ENCODE measurements at places on chromosomes 3 and 15.

GRCh38 chr15:73962433-73962832, 29.7 kb downstream of the STOML1 start:
- DNase-seq = no peak

GRCh38 chr3:171320750-171321558, 139.3 kb downstream of the TNIK start:
- no peak for DNase-seq

DNA sequence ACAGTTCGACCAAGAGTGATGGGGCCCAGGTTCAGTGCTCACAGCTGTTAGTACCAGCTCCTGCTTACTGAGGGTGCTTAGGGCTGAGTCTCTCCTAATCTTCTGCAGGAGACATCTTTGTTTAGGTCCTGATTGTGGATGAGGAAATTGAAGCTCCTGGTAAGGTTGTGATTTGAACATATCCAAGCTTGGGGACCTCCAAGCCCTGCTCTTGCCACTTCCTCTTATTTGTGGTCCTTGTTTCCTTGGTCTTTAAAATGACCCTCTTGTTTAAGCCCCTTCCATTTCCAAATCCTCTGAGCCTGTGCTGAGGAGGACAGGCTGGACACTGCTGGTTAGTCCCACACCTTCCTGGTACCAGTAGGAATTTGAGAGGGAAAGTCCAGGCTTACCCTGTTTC, 87.0 kb downstream of the EEFSEC start:
- DNase-seq = no peak

DNA sequence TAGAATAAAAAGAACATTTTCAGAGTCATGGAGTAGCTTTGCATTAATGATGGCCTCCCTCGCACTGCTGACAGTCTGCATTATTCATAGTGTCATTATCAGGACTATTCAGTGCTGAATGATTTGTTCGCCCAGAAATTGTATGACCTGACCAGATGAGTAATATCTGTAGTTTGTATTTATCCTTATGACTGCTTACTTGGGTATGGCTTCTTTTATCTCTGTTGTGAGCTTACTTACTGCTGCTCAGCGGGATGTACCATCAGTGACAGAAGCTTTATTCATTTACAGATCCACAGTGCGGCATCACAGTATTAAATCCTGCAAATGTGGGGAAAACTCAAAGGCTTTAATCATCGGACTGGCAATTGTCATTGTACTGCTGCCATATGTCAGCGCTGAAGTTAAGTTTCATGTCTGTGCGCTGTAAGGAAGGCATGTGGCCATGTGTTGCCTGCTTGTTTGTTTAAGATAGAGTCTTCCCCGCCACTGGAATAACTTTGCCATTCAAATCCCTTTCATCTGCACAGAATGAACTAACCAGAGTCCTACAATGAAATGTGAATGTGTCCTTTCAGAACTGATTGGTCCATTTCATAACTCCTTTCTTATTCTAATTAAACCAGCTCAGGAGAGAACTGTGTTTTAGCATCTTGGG, 262.2 kb downstream of the CHL1 start:
- DNase-seq = no peak

DNA sequence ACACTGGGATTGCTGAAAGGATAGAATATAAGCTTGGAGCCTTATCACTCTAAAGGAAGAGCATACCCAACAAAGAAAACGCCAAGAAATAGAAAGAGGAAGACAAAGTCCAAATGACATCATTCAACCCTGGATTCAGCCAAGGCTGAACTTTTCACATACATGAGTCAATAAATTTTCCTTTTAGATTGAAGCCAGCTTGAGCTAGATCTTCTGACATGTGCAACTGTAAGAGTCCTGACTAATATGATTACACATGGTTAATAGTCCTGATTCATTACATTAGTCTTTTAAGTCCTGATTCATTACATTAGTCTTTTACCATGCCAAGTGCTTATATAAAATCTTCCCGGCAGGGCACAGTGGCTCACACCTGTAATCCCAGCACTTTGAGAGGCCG, 13.6 kb upstream of the DENND6A start:
- DNase-seq = no peak

- no peak for DNase-seq
These were observed 48.7 kb downstream of the KLHL6 start for GRCh38 chr3:183506674-183507320.

DNA sequence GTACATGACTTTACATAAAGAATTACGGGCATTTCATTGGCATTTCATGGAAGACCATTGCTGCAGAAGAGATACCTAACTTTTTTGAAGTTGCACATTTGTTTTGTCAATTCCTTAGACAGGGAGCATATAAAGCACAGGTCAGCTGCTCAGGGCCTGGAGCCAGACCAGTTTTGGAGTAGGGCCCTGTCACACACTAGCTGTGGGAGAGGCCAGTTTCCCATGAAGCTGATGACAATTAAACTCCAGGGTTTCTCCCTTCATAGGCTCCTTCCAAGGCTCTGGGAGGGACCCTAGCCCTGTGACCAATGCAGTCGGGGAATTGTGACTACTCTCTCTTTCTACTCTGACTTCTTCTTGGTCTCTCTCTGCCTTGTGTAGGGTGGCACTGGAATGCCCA, 107.3 kb upstream of the SELENOK start:
- no peak for DNase-seq

GRCh38 chr15:43975770-43976169, 149.0 kb downstream of the WDR76 start:
- DNase-seq = no peak

DNA sequence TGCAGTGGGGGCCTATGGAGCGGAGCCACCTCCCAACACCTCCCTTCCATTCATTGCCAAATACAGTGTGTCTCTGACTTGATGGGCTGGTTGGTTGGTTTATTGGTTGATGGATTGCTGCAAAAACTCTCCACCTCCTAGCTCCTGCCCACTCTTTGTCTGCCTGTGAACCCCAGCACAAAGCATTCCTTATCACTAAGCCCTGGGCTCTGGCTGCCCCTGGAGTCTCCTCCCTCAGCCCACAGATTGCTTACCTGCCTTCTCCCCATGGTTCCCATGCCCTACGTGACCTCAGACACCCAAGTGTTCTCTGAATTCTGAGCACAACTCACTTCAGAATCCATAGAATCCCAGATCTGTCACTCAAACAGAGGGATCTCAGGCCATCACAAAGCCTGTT, 139.1 kb upstream of the TPM1 start:
- no peak for DNase-seq

- no peak for DNase-seq
These were observed 75.4 kb upstream of the ZNF385D start for GRCh38 chr3:21826416-21826815.

GRCh38 chr3:7292362-7292761, 431.4 kb downstream of the GRM7 start:
- DNase-seq = no peak

- DNase-seq = no peak
These were observed 13.2 kb upstream of the SLC2A2 start for GRCh38 chr3:171039674-171040073.

DNA sequence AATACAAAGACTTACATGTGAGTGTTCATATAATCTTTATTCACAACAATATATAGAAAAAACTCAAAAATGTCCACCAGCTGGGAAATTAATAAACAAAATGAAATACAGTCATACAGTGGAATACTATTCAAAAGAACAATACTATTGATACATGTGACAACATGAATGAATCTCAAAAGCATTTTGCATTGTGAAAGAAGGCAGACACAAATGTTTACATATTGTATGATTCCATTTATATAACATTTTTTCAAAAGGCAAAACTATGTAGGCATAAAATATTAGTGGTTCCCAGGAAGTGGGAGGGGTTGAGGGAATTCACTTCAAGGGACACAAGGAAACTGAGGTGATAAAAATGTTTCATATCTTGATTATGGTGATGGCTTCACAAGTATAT, 303.2 kb downstream of the CTNNB1 start:
- no peak for DNase-seq

DNA sequence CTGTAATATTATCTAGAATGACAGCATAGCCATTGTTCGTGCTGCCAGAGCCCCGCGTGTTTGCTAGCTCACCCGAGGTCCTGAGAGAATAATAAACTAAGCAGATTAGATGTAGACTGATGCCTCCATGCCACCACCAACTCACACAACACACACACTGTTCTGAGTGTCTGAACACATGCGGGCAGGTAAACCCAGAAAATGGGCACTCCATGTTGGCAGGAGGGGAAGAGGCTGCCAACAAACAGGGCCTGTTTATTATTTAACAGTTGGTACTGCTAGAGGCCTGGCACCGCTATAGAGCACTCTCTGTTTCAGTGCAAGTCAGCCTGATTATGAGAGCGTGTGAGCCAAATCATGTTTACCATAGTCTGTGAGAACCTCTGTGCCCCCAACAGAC, 299.0 kb downstream of the ZBTB20 start:
- DNase-seq = no peak

DNA sequence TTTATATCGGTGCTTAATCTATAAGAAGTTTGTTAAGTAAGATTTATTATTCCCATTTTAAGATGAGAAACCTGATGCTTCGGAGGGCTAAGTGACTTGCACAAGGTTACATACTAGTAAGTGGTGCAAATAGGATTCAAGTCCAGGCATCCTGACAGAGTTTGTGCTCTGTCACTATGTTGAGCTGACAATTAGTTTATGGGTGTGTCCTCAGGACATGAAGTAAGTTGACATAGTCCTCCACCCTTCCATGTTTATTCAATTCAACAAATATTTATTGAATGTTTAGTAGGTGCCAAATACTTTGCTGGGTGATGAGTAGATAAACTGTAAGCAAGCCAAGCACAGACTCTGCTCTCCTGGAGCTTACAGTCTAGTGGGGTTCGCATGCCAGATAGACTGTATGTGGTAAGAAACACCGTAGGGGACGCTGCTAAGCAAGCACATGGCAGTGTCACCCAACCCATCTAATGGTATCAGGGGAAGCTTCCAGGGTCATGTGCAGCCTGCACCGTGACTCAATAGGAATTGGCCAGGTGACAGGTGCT, 342.7 kb upstream of the SATB1 start:
- no peak for DNase-seq

DNA sequence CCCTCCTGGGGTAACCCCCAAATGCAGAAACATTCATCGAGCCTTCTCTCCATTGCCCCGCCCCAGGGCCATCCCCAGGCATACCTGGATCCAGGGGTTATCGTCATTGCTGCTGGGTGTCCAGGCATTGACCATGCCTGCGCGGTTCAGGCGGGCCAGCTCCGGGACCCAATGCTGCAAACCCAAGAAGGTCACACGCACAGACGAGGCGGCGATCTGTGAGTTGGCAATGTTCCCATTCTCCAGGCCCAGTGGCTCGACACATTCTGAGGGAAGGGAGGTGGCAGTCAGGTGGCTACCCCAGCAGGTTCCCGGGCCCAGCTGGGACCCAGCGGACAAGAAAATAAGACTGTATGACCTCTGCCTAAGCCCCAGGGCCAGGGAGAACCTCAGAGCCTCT, 6.1 kb downstream of the MFGE8 start:
- no peak for DNase-seq

- peak; percentile 10 for DNase-seq
These were observed 67.2 kb upstream of the SIAH2 start for GRCh38 chr3:150830094-150830681.

DNA sequence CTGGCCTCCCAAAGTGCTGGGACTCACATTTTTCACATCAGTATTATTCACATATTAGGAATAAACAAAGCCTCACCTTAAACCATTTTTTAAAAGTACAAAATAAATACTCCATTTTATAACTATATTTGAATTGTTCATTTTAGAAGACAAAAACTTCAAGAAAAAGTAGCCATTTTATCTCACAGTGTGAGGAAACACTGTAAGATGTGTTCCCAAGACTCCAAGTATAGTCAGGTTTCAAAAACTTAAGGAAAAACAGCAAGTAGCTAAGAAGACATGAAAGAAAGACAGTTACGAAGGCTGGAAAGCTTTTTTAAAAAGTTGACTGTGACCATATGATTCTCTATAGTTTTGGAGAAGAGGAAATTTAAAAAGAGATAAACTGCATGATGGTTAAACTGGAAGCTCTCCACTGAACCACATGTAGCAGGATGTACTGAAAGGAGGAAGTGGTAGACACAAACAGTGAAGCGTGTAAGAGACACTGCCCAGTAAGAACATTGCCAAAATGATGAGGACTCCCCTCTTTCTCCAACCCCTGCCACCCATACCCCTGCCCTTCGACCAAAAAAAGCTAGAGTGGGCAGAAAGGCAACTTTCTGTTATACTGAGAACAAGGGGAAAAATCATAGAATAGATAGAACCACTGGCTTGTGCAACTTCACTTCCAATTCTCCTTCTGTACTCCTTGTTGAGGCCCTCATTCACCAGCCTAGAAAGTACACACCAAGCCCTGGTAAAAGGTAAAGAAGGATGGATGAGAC, 6.2 kb upstream of the TMF1 start:
- no peak for DNase-seq

GRCh38 chr3:191531434-191531972, 70.5 kb downstream of the PYDC2 start:
- no peak for DNase-seq

GRCh38 chr15:60548101-60548500, 69.2 kb upstream of the ICE2 start:
- DNase-seq = no peak

- DNase-seq = no peak
These were observed 278.6 kb downstream of the ZNF621 start for GRCh38 chr3:40803311-40803710.

DNA sequence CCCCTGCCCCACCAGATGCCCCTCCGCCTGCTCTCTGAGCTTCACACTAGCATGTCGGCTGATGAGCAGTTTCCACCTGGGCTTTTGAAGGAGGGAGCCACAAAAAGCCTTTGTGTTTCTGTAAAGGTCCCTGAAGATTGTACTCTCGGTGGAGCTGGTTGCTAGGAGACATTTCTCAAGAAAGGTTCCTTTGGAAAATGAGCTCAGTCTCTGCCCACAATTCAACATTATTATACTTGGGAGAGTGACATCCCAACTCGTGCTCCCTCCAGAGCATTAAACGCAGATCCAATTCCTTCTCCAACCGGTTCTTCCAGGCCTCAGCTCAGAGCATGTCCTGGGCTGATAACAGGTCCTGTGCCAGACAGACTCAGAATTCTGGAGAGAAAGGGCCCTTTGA, 26.8 kb upstream of the FAM107A start:
- no peak for DNase-seq

DNA sequence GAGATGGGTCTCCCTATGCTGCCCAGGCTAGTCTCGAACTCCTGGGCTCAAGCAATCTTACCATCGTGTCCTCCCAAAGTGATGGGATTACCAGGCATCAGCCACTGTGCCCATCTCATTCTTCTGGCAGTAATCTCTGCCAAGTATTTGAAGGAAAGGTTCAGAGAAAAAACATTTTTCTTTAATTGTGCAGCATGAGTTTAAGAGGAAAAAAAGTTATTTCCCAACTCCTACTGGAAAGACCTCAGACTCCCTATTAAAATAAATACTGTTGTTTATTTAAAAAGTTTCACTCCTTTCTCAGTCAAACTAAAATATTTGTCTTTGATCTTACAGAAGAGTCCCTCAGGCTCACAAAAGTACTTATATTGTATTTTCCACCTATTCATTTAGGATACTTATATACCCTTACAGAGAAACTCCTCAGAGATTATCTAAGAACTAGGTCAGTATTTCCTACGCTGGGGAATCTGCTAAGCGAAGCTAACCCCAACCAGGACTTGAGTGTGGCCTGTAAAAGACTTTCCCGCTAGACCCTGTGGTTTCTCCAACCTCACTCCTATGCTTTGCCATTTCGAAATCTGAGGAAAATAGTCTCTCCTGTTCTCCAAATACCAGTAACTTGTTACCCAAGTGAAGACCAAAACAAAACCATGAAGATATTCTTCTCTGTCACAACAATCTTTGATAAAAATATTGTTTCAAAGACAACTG, 28.7 kb downstream of the WWTR1 start:
- DNase-seq = no peak

- DNase-seq = peak; percentile 46
These were observed 8.2 kb upstream of the ZNF589 start for GRCh38 chr3:48232734-48233133.

GRCh38 chr3:152255290-152255689, 13.4 kb upstream of the MBNL1 start:
- DNase-seq = no peak

Measured in T-helper 1 cell (primary cell).